ENCODE measurements at places on chromosomes 1 and 21. TPM values are rescaled to one million over a fixed set of nuclear protein-coding genes. Genes with fewer than 3 reads are reported as not detected.

GRCh38 chr1:10211805-10212410, 1.5 kb downstream of the KIF1B start:
- no peak for DNase-seq

GRCh38 chr1:22462928-22463327, 11.3 kb downstream of the ZBTB40 start:
- DNase-seq: no peak

GRCh38 chr1:44422161-44422560, 17.1 kb downstream of the RNF220 start:
- DNase-seq: no peak

DNA sequence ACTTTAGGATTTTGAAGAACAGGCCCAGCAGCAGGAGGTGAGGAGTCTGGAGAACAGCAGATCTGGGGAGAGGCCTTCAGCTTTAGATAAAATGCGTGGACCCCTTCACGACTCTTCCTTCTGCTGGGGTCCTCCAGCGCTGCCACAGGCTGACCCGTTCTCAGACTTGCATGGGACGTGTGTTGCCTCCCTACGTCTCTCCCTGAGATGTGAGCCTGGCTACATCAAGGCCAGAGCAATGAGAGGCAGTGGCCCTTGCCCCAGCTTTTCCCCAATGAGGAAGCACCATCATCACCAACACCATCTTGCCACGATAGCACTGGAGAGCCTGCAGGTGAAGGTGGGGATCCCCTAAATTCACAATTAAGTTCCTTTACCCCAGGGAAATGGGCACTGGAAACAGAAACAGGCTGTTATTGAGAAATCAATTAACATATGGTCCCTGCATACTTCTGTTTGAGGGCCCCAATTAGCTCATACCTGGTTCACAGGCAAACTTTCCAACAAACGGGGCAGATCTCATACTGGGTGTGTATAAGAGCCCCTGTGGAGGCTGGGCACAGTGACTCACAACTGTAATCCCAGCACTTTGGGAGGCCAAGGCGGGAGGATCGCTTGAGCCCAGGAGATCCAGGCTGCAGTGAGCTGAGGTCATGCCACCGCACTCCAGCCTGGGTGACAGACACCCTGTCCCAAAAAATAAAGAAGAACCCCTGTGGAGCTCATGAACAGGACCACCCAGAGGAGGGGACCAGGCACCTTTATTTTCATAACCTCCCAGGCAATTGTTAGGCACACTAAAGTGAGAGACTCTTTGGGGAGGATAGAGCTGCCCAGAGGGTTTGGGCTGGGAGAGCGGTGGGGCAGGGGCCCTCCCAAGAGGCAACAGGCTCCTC, 12.1 kb upstream of the ADAMTSL4 start:
- DNase-seq: no peak

The KCNC4 gene
- 9.3 TPM for polyA plus RNA-seq
